ENCODE measurements at places on chromosomes 12 and 14.
A peak's percentile ranks its signal among the peaks of the same experiment; 100 is the strongest.

DNA sequence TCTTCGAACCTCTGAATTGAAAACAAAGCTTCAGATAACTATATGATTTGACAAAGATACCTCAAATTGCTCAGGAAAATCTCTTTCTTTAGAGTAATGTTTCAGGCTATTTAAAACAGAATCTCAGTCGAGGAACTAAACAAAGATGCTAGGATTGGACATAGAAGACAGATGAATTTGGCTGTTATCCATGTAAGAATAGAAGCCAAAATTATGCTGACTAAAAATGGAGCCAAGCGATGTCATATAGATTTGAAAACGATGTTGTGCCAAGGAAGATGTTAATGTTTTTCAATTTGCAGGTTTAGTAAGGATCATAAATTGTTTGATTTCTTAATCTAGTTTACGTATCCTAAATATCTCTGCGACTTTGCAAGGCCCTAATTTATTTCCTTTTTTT, 295.9 kb downstream of the FOXG1 start:
- no peak for DNase-seq

DNA sequence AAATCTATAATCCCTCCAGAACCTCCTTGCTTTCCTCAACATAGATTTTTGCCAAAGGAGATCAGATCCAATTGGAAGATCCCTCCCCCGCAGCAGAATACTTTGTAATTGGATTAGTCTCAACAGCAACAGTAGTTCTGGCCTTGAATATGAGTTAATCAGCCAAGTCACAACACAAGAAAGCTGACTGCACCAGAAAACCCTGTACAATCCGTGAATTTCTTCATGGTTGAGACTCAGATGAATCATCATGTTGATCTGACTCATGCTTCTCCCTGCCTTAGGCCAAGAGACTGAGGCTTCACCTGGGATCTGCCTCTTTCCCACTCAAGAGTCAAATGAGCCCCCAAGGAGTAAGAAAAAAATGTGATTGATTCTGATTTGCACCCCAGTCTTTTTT, 3.0 kb upstream of the METTL17 start:
- DNase-seq, result no peak

GRCh38 chr12:108320507-108321293, 18.4 kb downstream of the CMKLR1 start:
- DNase-seq, result no peak

GRCh38 chr14:21070610-21071224, 613 bp downstream of the ARHGEF40 start:
- DNase-seq, result no peak

GRCh38 chr12:31506515-31507306, 84.2 kb downstream of the DENND5B start:
- no peak for DNase-seq

DNA sequence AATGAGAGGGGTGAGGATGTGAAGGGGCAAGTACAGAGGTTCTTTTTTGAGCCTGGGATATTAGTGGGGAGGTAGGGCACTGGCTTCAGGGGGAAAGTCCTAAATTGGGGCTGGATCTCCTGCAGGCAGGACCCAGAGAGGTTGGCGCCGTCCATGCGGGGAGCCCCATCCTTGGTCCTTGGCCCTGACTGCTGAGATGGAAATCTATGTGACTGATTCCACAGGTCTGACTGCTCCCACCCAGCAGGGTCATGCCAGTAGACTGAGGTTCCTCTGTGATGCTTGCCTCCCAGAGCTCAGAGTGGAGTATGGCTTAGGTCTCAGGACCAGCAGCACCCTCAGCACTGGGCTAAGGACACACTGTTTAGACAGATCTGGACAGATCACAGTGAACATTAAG, 988.6 kb upstream of the TMEM132C start:
- no peak for DNase-seq

DNA sequence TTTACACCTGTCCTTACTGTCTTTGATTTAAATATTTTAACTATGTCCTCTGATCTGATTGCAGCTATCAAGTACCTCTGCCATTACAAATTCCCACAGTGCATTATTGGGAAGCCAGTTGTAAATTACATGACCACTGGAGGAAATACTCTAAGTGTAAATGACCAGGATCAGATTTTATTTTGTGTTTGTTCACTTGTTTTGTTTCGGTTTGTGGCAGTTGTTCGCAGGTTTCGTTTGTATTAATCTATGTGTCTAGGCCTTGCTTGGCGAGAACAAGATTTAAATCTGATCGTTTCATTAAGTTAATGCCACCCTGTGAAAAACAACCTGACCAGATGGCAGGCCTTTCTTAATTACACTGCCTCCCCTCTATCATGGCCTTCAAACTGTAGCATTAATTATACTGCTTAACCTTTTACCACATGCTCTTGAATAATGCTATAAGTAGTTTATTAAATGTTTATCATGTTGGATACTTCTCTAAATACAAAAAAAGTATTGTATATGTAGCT, 990.1 kb downstream of the TMTC2 start:
- no peak for DNase-seq

GRCh38 chr12:19792028-19792427, 352.7 kb downstream of the AEBP2 start:
- no peak for DNase-seq

- no peak for DNase-seq
These were observed 42.1 kb upstream of the KCNH3 start for GRCh38 chr12:49496417-49497360.

DNA sequence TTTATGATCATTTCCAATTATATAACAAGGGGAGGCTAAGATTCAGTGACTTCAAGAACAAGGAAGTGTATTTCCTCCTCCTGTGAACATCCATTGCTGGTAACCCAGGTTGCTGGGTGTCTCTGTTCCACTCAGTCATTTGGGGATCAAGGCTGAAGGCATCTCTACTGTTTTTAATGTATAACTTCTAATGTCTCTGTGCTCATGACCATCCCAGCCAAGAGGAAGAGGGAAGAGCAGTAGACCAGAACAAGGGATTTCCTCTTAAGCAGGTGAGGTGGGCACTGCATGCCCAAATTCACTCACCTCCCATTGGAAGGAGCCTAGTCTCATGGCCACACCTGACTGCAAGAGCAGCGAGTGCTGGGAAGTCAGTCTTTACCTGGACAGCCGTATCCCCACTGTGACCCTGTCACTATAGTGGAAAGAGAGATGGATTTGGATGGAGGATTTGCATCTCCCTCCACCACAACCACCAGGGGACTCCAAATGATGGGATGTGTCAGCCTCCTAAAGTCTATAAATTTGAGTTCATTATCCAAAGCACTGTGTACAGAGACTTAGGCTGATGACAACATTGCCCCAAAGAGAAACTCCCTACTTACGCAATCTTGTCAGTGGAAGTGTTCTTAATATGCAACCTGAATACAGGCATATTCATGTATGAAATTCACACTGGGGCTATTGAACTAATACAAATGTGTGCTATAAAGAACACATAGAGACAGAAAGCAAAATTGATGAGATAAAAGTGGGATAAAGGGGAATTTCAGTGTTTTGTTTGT, 368.7 kb downstream of the TMEM132D start:
- no peak for DNase-seq

DNA sequence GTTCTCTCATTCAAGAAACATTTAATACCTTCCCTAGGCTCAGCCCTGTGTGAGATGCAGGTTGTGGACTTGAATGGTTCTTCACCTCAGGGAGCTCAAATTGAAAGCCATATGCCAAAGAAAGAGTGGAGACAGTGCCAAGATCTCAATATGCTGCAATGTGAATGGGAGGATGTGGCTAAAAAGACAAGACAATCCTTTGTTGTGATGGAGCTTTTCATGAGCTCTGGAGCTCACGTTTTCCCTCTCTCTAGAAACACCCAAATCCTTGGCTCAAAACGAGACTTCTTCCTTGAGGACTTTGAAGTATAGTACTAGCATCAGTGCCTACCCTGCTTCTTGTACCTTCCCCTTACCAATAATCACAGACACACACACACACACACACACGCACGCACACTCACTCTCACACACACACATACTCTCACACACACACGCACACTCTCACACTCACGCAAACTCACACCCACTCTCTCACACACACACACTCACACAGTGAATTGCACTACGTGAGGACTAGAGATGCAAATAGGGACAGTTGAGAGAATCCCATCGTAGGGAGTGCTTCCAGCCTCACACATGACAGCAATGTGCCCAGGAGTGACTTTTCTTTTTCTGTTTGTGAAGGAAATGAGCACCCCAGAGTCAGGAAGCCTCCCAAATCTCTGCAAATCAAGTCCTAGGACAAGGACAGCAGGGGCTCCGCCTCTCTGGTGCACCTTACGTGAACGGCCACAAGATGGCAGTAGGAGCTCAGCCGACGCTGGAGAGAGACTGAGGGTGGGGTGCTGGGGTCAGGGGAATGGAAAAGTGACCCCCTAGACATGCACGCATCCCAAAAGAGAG, 231.4 kb downstream of the PCNX1 start:
- DNase-seq, result peak; percentile 78

- DNase-seq, result no peak
These were observed 323.9 kb downstream of the BCL11B start for GRCh38 chr14:98947911-98948595.

GRCh38 chr12:92370828-92371227, 225.2 kb upstream of the BTG1 start:
- DNase-seq, result no peak

DNA sequence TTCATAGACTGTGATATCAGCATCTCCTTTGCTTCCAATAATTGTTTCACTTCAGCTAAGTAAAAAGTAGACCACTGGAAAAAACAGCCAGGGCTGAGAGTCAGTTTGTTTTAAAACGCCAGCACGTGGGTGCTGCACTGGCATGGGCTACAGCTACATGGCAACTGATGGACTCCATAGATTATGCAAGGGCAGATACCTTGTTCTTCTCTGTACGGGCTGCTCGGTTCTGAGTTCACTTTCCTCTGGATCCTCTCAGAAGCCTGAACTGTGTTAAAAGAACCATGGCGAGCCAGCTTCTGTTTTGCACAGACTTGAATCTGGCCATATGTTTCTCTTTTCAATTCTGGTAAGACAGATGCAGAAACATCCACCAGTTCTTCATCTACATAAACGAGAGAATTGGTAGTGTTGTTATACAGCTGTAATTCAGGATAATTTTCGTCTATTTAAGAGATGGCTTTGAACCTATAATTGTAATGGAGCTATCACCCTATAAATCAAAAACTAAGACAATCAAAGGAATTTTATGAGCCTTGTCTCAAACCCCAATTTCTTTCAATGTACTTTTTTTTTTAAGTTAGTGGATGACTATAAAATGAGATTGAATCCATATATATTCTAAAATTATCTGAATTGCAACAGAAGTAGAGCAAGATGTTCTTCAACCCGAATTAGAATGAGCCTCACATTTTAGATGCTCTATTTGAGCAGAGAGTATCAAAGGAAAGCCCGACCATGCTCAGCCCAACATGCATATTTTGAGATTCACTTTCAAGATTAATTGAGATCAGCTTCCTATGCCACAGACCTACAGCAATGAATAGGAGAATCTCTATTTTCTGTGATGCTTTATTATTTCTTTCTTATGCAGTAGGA, 31.5 kb downstream of the E2F7 start:
- DNase-seq, result no peak

DNA sequence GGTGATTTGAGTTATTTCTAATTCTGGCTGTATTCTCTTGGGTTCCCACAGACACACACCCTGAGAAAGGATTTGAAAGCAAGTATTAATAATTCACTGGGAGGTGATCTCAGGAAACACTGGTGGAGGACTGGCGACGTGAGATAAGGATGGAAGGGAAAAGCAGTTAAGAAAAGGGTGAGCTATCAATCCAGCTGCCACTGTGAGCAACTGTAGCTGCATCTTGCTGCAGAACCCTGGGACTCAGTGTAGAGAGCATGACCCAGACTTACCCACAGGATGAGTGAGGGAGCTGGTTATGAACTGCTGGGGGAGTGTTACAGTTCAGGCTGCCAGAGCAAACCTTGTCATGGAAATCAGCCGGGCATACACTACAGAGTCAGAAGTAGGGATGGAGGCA, 71.9 kb downstream of the RESF1 start:
- no peak for DNase-seq

DNA sequence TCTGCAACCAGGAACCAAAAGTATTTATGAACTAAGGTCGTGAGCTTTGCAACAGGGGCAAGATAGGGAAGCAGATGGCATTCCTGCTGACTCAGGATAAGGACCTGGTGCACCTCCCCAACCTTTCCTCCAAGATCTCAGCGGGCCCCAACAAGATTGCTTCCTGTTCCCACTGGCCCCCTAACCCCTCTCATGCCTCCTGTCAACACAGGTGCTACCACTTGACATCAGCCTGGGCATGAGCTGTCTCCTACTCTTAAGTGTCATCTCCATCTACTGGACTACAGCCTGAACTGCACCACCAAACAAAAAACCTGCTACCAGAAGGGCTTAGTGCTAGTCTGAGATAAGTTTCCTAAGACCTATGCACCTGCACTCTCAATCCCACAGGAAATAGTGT, 32.7 kb downstream of the MED6 start:
- DNase-seq, result no peak

DNA sequence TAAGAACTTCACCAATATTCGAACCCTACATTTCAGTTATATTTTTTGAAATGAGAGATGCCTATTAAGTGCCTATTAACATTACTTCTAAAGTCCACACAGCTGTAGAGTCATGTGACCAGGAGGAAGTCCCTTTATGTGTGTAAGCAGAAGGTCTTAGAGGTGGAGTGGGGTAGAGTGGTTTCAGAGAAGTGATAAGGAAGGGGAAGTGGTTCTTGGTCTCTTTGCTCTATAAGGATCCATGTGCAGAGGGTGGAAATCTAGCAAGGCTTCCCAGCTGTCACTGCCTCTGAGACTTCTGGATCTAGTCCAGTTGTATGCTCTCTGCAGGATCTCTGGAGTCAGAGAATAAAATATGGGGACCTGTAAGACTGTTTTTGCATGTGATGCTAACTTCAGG, 673.9 kb downstream of the FLRT2 start:
- DNase-seq, result no peak

GRCh38 chr14:90743425-90743824, 72.8 kb downstream of the TTC7B start:
- DNase-seq, result no peak

GRCh38 chr12:24679126-24679525, 269.8 kb downstream of the BCAT1 start:
- DNase-seq, result no peak

- DNase-seq, result no peak
These were observed 27.0 kb upstream of the CPM start for GRCh38 chr12:68959891-68960464.

- DNase-seq, result no peak
These were observed 19.3 kb downstream of the MBIP start for GRCh38 chr14:36301159-36301558.

DNA sequence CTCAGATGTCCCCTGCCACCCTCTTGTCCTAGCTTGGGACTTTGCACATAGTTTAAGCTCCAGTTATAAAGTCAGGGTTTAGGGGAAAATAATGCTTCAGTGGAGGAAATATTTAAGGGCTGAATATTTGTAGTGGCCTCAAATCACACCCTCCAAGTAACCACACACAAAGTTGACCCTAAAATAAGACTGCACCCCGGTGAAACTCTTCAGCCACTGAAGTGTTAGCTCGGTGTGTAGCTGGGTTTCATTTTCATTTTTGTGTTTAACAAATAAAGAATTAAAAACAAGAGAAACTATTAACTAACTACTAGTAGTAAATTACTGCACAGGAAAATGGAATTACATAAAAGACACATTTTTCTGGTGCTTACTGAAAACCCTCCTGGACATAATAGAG, 14.8 kb upstream of the BCL11B start:
- no peak for DNase-seq

GRCh38 chr12:94222351-94223084, 74.1 kb downstream of the PLXNC1 start:
- no peak for DNase-seq

- DNase-seq, result no peak
These were observed 1.8 kb downstream of the GDF3 start for GRCh38 chr12:7693793-7694192.

- no peak for DNase-seq
These were observed 21.2 kb upstream of the BATF start for GRCh38 chr14:75501080-75501479.

- DNase-seq, result no peak
These were observed 114.7 kb downstream of the LGMN start for GRCh38 chr14:92633724-92634123.
